ENCODE measurements at places on chromosomes 2 and 18. TPM values are rescaled to one million over a fixed set of nuclear protein-coding genes. Genes with fewer than 3 reads are reported as not detected.

- no peak for DNase-seq
Observed at GRCh38 chr2:120885749-120886148, 150.1 kb downstream of the GLI2 start.

DNA sequence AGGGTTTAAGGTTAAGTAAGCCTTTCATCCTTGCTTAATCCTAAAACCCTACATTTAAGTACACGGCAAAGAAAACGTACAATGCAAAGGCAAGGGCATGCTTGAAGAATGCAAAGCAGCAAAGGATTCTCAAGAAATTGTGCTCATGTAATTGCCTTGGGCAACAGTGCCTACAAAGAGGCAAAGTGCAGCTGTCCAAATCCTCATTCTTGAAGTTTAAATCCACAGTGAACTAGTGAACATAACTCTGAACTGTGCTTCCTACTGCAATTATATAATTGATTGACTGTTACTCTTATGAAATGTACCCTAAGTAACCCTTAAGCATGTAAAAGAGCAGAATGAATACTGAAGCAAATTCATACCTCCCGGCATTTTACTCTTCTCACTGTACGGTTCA, 85.4 kb downstream of the MAP3K20 start:
- DNase-seq, result no peak

AGXT gene
- not detected for total RNA-seq

ATOH8 gene
- 58.4 TPM for total RNA-seq

ACTG2 gene
- not detected for total RNA-seq

ZEB2 gene
- 8.4 TPM for total RNA-seq
